ENCODE measurements at places on chromosomes 6 and 20. TPM values are rescaled to one million over a fixed set of nuclear protein-coding genes. Genes with fewer than 3 reads are reported as not detected.

Gene AKIRIN2
- 35.0 TPM for total RNA-seq

Gene MLN
- total RNA-seq: not detected

Gene HLA-DMB
- total RNA-seq: 19.2 TPM

Gene CEP85L
- total RNA-seq: 57.6 TPM

Gene CST7
- 98.4 TPM for total RNA-seq

Gene ZNF165
- total RNA-seq: 0.44 TPM

Gene LY6G6F
- not detected for total RNA-seq

All from T-helper 1 cell treated with Interleukin-12 subunit alpha and Interleukin-12 subunit beta and Interleukin-4 antibody, amounts not matched to agents 30 ng/mL and 1 ng/mL, for 36 hours (primary cell).